ENCODE measurements at places on chromosomes 13 and 19.

DNA sequence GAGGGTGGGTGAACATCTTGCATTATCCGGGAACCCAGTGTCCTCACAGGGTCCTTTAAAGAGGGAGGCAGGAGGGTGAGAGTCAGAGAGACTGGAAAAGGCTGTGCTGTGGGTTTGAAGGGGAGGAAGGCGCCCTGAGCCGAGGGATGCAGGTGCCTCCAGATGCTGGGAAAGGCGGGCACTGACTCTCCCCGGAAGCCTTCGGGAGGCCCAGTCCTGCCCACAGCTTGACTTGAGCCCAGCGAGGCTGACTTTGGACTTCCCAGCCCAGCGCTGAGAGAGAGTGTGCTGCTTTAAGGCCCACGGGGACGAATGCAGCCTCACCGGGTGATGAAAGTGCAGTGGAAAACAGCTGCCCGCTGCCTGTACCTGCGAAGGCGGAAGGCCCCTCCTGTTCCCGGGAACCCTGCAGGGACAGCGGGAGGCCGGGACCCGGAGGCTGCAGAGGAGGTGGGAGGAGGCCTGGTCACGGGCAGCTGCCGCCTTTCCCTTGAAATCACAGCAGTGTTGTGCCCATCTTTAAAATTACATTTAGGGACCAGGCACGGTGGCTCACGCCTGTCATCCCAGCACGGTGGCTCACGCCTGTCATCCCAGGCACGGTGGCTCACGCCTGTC, 16.1 kb downstream of the REXO1 start:
- no peak for DNase-seq

DNA sequence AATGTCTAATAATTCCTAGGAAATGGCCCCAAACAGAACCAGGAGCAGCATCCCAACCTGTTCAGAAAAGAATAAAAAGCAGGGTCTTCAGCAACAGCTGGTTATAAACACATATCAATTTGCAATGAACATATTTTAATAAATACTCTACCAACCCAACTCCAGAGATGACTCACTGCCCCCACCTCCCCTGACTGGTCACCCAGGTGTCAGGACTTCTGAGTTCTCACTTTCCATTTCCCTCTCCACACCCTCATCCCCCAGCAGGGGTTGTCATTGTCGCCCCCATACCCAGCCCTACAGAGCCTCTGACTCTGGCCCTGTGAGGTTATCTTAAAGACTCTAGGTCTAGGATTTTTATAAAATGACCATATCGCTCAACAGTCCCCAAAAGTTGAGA, 6.9 kb downstream of the SERPINE3 start:
- no peak for DNase-seq

- DNase-seq = peak; percentile 80
Measured at GRCh38 chr19:18469069-18469846, 31.3 kb upstream of the ISYNA1 start.

GRCh38 chr19:17249887-17250548, 4.3 kb upstream of the NR2F6 start:
- DNase-seq = no peak

GRCh38 chr19:35264268-35265125, 4.3 kb upstream of the USF2 start:
- DNase-seq = no peak

GRCh38 chr13:46596466-46596865, 43.5 kb downstream of the LRCH1 start:
- no peak for DNase-seq

GRCh38 chr19:2771786-2772674, 11.0 kb downstream of the SGTA start:
- no peak for DNase-seq

DNA sequence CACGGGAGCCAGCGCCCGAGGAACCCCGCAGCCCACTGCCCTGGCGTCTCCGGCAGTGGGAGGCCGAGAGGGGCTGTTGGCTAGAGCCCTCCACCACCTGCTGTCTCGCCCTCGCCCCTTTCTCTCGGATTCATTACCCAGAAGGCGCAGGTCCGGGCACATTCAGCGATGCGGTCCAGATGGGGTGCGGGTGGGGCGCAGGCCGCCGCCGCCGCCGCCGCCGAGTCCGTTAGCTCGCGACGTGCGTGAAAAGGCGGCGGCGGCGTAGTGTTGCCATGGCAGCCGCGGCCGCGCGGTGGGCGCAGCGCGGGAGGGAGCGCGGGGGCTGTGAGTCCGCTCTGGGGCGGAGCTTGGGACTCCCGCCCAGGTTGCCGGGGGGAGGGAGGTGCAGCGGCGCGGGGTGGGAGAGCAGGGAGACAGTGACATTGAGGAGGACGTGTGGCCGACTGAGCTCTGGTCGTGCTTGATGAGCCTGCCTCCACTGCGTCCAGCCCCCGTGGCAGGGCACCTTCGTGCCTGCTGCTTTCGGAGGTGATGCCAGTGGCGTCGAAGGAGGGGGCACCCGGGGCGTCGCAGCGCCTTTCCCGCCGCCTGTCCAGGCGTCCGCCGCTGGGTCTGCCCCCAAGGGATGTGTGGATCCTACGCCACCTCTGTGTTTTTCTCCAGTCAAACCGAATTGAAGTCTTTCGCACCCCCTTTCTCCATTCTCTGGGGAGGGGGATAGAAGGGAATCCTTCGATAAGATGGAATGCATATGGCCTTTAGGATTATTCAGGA, at the start of gene KATNAL1:
TSS of gene KATNAL1 (minus strand) at position 358 of the 777 bp plus-strand sequence. CDS start 23,774 bp downstream, outside the sequence.
- peak; percentile 98 for DNase-seq

GRCh38 chr13:23915308-23915707, 18.0 kb upstream of the C1QTNF9B start:
- no peak for DNase-seq

DNA sequence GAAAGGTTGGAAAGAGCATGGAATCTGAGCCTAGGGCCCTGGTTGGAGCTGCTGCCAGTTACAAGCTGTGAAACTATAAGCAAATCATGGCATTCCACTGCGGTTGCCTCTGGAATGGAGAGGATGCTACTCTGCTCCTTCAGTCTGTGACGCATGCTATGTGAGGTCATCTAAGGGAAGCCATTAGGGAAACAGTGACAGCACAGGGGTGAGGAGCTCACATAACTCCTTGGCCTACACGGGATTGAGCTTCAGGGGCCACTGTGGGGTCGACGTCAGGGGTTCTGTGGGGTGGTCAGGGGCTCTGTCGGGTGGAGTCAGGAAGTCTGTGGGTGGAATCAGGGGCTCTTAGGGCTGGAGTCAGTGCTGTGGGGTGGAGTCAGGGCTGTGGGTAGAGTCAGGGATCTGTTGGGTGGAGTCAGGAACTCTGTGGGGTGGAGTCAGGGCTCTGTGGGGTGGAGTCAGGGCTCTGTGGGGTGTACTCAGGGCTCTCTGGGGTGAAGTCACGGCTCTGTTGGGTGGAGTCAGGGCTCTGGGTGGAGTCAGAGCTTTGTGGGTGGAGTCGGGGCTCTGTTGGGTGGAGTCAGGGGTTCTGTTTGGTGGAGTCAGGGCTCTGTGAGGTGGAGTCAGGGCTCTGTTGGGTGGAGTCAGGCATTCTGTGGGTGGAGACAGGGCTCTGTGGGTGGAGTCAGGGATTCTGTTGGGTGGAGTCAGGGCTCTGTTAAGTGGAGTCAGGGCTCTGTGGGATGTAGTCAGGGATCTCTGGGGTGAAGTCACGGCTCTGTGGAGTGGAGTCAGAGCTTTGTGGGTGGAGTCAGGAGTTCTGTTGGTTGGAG, 35.8 kb upstream of the MEDAG start:
- peak; percentile 28 for DNase-seq

DNA sequence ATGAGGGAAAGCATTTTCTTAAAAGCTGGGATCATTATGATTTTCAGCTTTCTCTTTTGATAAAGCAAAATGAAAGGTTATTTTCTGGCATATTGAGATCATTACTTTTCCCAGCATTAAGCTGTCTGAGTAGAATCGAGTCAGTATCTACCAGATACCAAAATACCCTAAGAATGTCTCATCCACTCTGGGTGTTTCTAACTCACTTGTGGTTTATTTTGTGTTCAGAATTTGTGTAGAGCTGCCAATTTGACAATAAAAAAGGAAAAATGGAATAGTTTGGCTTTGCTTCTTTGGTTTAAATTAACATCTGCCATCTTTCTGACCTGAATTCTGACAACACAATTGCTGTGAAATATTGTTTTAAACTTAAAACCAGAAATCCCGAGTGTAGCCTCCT, 438.7 kb upstream of the ARGLU1 start:
- no peak for DNase-seq

DNA sequence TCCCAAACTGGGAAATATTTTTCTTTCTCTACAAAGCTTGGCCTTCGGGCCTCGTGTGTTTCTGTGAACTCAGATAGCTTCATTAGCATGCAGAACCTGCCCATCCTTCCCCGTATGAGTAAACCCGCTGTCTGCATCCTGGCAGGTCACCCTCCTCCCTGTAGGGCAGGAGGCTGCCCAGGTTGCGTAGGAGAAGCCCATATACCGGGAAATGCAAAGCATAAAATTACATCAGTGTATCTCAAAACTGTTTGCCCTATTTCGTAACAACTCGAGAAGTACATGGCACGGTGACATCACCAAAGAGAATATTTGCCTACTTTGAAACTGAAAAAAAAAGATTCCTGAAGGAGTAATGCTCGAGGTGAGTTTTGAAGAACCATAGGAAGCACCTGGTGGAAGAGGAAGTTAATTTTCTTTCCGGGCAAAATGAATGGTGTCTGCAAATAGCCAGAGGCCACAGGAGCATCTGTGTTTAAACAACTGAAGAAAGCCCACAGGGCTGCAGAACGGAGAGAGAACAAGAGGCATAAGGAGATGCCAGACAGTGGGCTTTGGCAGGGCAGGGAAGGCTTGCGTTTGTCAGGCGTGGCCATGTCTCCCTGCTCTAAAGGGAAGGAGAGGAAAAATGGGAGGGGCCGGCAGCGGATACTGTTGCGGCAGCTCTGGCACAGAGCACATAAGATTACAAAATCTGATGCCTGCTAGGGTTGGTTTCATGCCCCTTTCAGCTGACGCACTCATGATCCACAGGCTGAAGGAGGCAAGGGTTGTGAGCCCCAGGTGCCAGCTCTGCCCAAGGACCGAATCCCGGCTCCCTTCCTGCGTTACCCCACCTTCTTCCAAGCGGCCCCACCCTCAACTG, 81.4 kb downstream of the IRS2 start:
- no peak for DNase-seq

GRCh38 chr13:95707035-95707434, 30.1 kb downstream of the DNAJC3 start:
- DNase-seq = no peak

DNA sequence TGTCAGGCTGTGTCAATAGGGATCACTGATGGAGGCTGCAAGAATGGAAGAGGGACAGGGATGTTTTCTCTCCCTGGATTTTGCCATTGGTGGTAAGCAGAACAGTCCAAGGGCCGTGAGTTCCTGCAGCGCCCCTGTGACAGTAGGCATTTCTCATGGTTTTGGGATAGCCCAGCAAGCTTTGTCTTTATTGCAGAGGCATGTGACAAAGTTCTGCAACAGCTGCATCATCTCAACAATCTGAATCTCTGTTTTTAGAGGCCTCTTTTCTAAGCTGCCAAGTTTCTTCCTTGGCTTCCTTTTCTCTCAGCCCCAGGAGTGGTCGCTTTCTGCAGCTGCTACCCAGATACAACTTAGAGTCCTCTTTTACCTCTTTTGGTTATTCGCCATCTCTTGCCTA, 95.7 kb upstream of the TSHZ3 start:
- no peak for DNase-seq

- no peak for DNase-seq
Measured at GRCh38 chr19:5839065-5840017, at the start of gene FUT6. FUT6 (minus strand) TSS chr19:5839702; CDS start chr19:5832567, 7,135 bp downstream.

GRCh38 chr13:113095146-113096051, 10.2 kb upstream of the F7 start:
- no peak for DNase-seq

DNA sequence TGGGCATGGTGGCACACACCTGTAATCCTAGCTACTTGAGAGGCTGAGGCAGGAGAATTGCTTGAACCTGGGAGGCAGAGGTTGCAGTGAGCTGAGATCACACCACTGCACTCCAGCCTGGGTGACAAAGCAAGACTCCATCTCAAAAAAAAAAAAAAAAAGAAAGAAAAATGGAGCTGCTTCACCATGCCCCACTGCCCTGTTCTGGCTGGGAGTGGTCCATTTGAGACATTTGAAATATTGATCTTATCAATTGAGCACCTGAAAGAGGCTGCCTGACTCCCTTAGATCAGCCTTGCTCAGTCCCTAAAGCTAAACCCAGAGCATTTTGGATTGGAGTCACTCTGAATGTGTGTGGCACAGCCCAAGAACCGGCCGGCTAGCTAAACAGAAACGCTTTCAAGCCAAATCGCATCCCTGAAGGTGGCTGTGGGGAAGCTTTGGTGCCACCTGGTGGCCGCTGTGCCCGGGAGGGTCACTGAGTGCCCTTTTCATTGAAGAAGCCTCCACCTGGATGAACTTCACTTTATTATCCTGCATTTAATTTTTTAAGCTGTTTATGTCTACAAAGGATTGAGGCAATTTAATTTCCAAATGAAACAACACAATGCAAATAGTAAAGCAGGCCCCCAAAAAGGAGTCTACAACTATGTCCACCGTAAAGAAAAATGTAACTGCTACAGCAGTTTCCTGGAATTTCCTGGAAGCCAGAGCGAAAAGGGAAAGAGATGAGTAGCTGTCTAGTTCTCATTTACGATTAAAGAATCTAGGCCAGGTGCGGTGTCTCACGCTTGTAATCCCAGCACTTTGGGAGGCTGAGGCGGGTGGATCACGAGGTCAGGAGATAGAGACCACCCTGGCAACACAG, 53.1 kb upstream of the SERPINE3 start:
- DNase-seq = peak; percentile 85

DNA sequence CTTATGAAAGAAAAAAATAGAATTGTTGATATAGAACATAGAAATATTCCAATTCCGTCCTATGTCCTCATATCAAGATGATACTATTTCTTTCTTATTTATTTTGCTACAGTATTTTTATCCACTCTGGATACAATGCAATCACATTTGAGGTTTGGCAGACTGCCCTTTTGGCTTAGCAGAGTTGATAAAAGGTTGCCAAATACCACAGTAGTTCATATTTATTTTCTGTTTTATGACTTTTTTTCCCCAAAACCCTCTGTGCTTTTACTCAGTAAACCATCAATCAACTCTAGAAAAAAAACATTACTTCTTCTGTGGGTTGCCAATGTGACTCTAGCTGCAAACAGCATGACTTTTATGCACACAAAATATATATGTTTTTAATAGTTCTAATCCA, 424.5 kb downstream of the PCDH9 start:
- no peak for DNase-seq

DNA sequence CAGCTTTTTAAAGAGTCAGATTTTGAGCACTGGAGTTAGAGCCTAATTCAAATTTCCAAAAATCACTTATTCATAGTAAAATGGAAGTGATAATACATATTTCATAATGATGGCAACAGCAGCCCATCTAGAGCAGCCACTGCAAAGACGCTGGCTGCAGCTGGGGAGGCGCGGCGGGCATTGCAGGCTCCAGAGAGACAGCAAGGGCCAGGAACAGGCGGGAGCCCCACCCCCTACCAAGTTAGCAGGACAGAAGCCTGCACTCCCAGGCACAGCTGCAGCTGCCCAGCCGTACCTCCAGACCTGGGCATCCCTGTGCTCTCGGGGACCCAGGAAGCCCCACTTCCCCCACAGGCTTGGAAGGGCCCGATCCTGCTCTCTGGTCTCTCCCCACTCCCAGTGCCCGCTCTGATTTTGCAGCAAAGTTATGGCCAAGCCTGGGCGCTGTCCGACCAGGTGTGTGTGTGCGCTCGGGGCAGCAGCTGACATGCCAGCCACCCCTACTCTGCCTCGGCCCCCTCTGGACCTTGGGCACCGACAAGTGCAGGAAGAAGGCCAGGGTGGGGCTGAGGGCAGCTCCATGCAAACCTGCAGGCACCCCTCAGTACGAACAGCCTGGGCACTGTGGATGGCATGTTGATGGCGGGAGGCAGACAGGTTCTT, 84.8 kb downstream of the SERP2 start:
- no peak for DNase-seq

GRCh38 chr13:39217471-39217870, 179.2 kb downstream of the NHLRC3 start:
- peak; percentile 17 for DNase-seq

GRCh38 chr13:81563091-81563490, 1222.2 kb upstream of the SPRY2 start:
- no peak for DNase-seq
